Activated CD4-positive, alpha-beta T cell treated with anti-CD3 and anti-CD28 coated beads, Interleukin-2, amount 10 ng/mL, durations not matched to agents 7 days and 5 days (primary cell): ENCODE measurements at places on chromosomes 13 and 19. TPM values are rescaled to one million over a fixed set of nuclear protein-coding genes. Genes with fewer than 3 reads are reported as not detected.

Gene FAM124A
- not detected for total RNA-seq

Gene MUC16
- not detected for total RNA-seq

Gene ZNF675
- total RNA-seq = 25.5 TPM

Gene TNFSF11
- total RNA-seq = 0.87 TPM

Gene ZNF304
- total RNA-seq = 9.0 TPM

Gene ANGPTL8
- total RNA-seq = not detected

Gene KDELR1
- 81.6 TPM for total RNA-seq

Gene APLP1
- 0.79 TPM for total RNA-seq

Gene ZNF846
- total RNA-seq = 8.2 TPM

Gene ZC3H13
- 50.0 TPM for total RNA-seq

Gene NPAS1
- not detected for total RNA-seq

Gene TTC9B
- not detected for total RNA-seq

Gene TMPRSS9
- not detected for total RNA-seq

Gene ZNF560
- total RNA-seq = not detected

Gene DMKN
- not detected for total RNA-seq

Gene GPR12
- not detected for total RNA-seq

Gene POLR2I
- 51.2 TPM for total RNA-seq

Gene GRIN2D
- total RNA-seq = 0.04 TPM

Gene IFNL1
- total RNA-seq = not detected
